ENCODE measurements at places on chromosomes 12 and 14.

GRCh38 chr12:1179128-1179527 is 188.1 kb downstream of the ERC1 start:
- DNase-seq: no peak

GRCh38 chr14:34665785-34666435 is 36.0 kb upstream of the SNX6 start:
- DNase-seq: no peak

DNA sequence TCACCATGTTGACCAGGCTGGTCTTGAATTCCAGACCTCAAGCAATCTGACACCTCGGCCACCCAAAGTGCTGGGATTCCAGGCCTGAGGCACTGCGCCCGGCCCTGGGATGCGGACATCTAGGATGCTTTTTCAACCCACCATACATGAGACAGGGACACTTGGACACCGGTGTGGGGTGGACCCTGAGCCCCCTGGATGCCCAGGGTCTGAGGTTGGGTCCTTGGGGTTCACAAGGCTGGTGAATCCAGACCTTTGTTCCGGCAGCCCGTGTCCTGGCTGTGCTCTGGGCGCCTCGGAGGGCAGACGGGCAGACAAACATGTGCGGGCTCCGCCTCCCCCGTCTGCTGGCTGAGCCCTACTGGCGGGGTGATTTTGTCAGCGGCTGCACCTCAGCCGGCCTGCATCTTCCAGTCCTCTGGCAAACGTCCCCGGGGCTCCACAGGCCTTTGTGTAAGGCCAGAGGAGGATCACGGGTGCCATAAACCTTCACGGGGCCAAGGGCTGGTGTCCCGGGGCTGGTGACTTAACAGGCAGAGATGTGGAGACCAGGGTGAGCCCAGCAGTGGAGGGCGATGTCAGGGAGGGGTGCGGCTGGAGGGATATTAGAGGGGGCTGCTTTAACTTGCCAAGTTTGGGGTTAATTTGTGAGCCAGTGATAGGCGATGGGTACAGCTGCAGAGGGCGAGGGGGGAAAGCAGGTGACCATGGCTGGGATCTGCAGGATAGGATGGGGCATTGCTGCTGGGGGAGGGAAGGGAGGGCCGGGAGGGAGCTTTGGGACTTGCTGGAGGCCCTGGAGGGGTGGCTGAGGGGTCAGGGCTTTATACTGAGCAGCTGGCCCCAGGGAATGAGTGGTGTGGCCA is 5.8 kb downstream of the ASPG start:
- no peak for DNase-seq

DNA sequence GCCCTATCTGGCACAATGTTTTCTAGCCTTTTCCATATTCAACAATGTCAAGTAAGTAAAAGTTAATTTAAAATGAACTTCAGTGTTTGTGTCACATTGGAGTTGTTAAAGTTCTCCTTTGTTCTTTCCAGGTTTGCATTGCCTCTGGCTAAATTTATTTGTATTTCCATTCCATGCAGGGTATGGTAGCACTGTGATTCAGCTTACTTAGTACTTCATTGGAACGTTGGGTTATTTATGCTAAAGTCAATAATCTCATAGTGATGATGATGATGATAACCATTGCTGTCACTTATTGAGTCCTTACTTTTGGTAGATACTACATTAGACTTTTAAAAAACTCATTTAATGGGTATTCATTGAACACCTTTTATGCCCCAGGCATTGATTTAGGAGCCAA is 286.9 kb downstream of the RAD51B start:
- DNase-seq: no peak

DNA sequence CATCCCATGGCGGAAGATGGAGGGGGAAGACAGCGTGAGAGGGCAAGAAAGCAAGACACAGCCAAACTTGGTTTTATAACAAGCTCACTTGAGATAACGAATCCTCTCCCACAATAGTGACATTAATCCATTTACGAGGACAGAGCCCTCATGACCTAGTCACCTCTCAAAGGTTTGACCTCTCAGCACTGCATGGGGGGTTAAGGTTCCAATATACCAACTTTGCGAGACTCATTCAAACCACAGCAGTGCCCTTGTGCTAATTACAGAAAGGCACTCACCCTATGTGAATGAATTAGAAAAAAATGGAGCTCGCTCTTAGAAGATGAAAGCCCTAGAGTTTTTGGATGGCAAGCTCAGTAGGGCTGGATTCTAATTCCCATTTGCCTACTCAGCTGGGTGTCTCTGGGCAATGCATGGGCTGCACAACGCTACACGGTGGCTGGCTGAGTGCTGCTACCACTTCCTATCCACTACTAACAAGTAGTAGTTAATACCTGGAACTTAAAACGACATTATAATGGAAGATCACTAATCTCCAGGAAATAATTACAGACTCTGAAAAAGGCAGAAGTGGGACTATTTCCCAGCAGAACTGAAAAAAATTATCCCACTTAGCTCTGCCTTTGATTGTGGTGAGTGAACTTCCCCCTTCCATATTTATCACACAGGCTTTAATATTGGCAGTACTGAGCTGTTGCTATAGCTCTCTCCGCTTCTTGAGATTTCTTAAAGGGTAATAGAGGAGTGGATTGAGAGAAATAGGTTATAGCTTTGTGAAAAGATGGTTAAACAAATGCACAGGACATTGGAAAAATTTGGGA is 27.5 kb downstream of the TESPA1 start:
- no peak for DNase-seq

- DNase-seq: no peak
Observed at GRCh38 chr12:93103154-93103553, 174.1 kb upstream of the EEA1 start.

DNA sequence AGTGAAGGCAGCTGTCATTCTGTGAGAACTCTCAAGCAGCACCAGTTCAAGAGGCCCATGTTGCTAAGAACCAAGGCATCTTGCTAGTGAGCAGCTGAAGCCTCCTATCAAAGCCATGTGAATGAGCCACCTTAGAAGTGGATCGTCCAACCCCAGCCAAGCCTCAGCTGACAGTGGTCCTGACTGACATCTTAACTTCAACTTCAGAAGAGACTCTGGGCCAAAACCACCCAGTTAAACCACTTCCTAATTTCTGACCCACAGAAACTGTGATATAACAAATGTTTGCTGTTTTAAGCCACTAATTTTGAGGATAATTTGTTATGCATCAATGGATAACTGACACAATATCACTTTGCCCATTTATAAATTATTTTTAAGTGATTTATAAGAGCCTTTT is 256.0 kb downstream of the RPAP3 start:
- DNase-seq: no peak

- DNase-seq: no peak
Observed at GRCh38 chr12:98771811-98772752, 127.0 kb downstream of the APAF1 start.

DNA sequence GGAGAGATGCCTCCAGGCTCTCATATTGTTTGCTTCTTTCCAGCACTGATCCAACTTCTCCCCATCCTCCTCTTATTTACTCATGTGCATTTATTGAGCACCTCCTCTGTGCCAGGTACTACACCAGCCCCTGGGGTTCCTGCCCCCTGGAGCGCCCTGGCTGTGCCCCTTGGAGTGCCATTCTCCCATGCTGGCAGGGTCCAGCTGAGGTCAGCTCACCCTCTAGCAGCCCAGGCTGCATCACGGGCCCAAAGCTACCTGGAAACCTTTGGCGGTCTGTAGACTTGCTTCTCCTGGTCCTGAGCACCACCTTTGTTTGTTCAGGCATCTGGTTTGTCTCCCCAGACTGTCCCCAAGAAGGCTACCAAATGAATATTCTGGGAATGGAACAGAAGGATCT is 67.0 kb downstream of the ADCK1 start:
- DNase-seq: no peak

DNA sequence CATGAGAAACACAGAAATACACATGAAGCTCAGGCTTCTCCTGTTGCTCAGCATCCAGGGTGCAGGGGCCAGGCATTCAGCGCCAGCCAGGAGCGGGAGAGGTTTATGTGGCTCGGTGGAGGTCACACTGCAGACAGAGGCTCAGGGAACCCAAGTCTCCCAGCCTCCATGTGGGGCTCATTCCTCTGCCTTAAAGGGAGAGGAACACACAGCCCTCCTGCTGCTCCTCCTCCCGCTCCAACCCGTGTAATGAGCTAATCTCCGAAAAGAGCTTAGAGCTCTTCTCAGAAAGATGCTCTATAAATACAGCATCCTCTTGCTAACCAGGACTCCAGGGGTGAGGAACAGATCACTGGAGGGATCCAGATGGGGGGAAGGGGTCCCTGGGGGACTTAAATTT is 28.2 kb downstream of the FGF6 start:
- no peak for DNase-seq

DNA sequence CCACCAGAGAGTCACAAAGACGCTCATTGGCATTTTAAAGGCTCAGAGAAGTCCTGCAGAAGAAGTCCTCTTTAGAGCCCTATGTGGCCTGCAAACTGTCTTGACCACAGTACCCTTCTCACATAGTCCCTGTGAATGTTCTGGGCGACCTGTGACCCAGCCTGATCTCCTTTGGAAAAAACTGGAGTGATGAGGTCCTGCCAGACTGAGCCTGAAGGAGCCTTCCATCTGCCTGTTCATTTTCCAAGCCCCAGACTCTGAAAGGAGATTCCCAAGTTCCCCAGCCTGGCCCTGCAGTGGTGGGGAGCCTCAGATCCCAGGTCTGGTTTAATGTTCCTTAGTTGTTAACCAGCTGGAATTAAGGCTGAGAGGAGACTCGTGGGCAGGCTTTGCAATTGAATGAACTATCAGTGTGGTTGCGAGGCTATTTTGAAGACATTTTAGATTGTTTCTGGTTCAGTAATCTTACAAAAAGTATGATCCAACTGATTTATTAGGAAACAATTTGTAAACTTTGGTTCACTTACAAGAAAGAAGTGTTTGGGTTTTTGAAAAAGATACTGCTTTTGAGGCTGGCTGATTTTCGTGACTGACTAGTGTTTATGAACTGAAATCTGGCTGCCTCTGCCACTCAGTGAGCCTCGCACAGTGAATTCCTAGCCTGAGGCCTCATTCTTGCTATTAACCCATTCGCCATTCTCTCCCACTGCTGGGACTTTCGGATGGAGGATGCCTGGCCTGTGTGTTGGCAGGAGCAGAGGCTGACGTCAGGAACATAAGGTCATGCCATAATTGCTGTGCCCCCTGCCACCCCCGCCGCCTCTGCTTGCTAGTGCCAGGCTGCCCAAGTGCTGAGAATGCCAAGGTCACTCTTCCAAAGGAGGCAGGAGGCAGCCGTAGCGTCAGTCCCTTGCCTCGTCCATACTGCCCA is 249.0 kb downstream of the CACNA1C start:
- no peak for DNase-seq

DNA sequence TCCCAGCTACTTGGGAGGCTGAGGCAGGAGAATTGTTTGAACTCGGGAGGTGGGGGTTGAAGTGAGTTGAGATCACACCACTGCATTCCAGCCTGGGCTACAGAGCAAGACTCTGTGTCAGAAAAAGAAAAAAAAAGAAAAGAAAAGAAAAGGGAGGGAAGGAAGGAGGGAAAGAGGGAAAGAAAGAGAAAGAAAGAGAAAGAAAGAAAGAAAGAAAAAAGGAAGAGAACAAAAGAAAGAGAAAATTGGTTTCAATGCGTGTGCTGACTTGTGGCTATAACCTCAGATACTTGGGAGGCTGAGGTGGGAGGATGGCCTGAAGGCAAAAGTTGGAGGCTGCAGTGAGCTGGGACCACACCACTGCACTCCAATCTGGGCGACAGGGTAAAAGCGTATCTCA is 128.4 kb upstream of the TBX3 start:
- DNase-seq: no peak

DNA sequence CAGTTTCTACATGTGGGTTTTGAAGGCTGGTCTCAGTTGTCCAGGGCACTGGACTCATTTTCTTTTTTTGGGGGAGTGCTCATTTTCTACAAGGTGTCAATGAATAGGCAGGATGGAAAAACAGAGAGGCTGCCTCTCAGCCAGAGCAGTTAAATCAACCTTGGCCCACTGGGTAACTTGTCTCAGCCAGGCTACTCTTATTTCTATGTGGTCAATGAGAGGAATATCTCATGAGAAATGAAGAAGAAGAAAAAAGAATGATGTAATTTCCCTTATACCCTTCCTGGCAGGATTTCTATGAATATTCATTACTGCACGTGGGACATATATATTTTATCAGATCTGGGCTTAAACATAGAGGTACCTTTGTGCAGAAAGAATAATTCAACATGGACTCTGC is 155.2 kb upstream of the E2F7 start:
- no peak for DNase-seq

- DNase-seq: no peak
Observed at GRCh38 chr14:56170028-56170427, 51.8 kb downstream of the PELI2 start.

DNA sequence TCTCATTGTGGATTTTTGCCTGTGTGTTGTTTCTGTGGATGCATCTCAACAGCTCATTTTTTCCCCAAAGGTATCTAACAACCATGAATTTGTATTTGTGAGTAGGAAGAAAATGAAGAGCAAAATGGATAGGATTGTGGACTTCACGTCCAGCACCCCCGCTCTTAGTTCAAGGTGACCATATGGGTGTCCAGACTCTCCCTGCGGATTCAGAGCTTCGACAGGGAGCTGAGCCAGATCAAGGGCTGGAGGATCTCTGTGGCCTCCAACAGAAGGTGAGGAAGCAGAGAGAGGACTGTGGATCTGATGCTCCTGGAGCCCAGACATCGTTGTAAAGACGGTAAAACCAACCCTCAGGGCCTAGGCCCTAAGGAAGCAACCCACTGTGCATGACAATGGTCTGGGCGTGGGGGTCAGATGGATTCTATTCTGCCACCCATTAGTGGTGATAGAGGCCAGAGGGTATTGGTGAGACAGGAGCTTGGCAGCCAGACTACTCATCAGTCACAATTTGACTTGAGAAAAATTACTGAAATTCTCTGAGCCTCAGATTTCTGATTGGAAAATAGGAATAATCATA is 659.7 kb upstream of the TMEM132C start:
- DNase-seq: no peak

- peak; percentile 26 for DNase-seq
Observed at GRCh38 chr14:68042586-68043210, 223.1 kb downstream of the RAD51B start.

DNA sequence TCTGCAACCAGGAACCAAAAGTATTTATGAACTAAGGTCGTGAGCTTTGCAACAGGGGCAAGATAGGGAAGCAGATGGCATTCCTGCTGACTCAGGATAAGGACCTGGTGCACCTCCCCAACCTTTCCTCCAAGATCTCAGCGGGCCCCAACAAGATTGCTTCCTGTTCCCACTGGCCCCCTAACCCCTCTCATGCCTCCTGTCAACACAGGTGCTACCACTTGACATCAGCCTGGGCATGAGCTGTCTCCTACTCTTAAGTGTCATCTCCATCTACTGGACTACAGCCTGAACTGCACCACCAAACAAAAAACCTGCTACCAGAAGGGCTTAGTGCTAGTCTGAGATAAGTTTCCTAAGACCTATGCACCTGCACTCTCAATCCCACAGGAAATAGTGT is 32.7 kb downstream of the MED6 start:
- DNase-seq: no peak

GRCh38 chr14:92950773-92951172 is 27.8 kb downstream of the CHGA start:
- DNase-seq: no peak

DNA sequence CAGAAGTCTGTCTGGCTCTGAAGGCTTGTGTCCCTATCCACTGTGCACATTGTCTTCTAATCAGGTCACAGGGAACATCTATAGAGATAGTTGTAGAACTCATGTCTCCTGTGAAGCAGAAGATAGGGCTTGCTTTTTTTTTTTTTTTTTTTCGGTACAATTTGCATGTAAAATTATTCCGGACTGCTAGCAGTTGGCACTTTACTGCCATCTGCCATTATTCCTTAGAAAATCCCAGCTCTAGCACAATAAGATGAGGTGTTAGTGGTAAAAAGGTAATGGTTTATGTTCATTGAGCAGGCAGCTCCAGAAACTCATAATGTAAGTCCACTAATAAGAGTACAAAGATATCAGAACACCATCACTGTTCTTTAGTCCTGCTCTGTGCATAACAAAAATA is 8.7 kb downstream of the MYRFL start:
- DNase-seq: no peak
